ENCODE measurements at places on chromosomes 12 and 14. TPM values are rescaled to one million over a fixed set of nuclear protein-coding genes. Genes with fewer than 3 reads are reported as not detected.

Gene TDRD9
- total RNA-seq, result 1.00 TPM

Gene PKP2
- 1.3 TPM for total RNA-seq

Gene MGP
- total RNA-seq, result 38.0 TPM

Gene CD27
- total RNA-seq, result not detected

Gene NXPH4
- total RNA-seq, result not detected

Gene KLRK1
- not detected for total RNA-seq

Gene WIF1
- total RNA-seq, result not detected

Gene FGD4
- total RNA-seq, result 22.5 TPM

Gene SLC16A7
- total RNA-seq, result 6.6 TPM

Gene PIP4K2C
- total RNA-seq, result 5.6 TPM

Gene DNAJC22
- total RNA-seq, result 0.98 TPM

Gene DAAM1
- 11.4 TPM for total RNA-seq

Gene BCL2L14
- total RNA-seq, result not detected

Gene PTPRB
- 63.4 TPM for total RNA-seq

Gene TAS2R14
- total RNA-seq, result 0.07 TPM

Gene KRT8
- total RNA-seq, result 14.4 TPM

Gene VWF
- 837 TPM for total RNA-seq

Gene TSHR
- total RNA-seq, result not detected

All from mammary microvascular endothelial cell (primary cell).